ENCODE measurements at places on chromosomes 6 and 20.

- no peak for DNase-seq
Observed at GRCh38 chr6:143064951-143065683, 4.4 kb downstream of the AIG1 start.

DNA sequence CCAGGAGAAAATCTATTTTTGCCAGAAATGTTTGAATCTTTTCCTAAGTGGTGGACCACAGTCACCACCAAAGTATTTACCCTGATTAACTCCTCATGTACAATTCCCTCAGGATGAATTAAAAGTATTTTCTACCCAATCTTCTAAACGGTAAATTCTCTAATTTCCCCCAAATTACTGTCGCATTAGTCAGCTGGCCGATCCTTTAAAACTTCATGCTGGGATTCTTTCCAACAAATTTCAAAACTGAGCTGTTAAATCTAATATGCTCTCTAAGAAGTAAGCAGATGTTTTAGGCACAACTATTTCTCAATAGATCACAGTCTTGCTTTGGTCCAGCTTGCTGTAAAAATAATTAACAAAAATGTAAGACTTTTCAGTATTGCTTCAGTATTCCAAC is 447.2 kb downstream of the FRK start:
- DNase-seq = no peak

DNA sequence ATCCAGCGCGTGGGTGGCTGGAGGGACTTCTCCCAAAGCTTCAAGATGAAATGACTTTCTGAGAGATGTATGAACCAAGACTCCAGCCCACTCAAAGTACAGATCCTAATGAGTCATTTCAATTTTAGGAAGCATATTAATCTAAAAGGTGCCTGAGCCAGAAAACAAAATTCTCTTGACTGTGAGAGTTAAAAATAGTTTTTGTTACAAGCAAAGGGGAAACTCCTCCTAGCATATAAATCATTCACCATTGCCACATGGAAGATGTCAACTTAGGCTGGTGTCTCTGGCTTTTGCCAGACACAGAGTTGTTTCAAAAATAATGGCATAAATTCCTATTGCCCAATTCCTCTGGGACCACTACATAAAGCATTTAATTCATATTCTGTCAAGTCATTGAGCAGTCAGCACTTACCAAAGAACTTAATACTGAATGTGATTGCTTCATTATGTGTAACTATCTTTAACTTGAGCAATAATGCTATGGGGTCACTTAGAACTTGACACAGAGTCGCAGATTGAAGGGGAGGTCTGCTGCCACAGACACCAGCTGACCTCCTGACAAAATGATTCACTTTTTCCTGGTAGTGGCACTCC is 280.6 kb downstream of the SLC35F1 start:
- peak; percentile 93 for DNase-seq

- no peak for DNase-seq
Observed at GRCh38 chr6:18110162-18110561, 12.3 kb downstream of the NHLRC1 start.

DNA sequence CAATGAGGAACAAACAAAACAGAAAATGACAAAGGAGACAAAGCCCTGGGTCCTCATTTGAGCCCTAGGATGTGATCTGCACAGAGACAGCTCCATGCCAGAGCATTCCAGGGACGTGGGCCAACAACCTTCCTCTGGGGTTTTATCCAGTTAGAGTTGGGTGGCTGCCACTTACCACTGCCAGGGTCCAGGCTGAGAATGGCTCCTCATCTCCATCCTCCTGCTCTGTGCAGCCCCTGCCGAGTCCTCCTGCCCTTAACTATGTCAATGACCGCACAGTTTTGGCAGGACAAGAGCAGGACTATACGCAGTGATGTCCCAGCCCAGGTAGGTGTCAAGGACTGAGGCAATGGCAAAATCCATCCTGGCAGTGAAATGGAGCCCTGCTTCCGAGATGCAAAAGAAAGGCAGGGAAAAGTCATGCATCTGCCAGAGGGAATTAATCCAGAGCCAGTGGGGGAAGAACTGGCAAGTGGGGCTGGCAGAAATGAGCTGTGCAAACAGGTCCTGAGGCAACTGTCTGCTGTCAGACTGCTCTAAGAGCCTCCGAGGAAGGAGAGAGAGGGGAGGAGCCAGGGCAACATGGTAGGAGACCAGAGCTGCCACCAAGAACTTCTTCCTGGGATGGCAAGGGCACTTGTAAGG is 449.4 kb downstream of the PTPRT start:
- DNase-seq = no peak

- DNase-seq = no peak
Observed at GRCh38 chr6:13190376-13190775, 138.0 kb downstream of the TBC1D7 start.

GRCh38 chr6:158522616-158523015 is 37.3 kb upstream of the TMEM181 start:
- DNase-seq = no peak

GRCh38 chr20:37992802-37993409 is 40.4 kb downstream of the TTI1 start:
- peak; percentile 45 for DNase-seq

GRCh38 chr6:43742931-43743632 is 26.9 kb upstream of the VEGFA start:
- no peak for DNase-seq

- DNase-seq = no peak
Observed at GRCh38 chr6:128727500-128727899, 155.4 kb upstream of the LAMA2 start.

DNA sequence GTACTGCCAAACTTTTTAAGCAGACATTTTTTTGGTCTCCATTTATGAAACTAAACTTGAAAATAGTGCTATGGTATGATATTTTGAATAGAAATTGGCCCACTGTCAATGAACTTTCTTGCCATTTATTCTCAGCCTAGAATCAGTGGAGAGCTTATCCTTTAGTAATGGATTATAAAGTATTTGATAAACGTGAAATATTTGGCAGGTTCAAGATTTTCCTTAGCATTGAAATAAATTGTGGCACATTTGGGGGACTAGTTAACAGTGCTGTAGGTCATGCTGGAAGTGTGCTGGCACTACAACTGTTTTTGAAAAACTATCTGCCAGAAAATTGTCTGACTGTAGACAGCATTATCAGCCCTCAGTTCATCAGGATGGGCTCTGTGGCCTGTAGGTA is 2.1 kb downstream of the PRSS35 start:
- DNase-seq = no peak

- DNase-seq = peak; percentile 39
Observed at GRCh38 chr6:82525775-82526495, 162.3 kb downstream of the TPBG start.

- DNase-seq = no peak
Observed at GRCh38 chr20:19644085-19644484, 114.0 kb upstream of the RIN2 start.

- no peak for DNase-seq
Observed at GRCh38 chr6:4164456-4164855, 29.1 kb upstream of the ECI2 start.

GRCh38 chr6:113623129-113623528 is 234.0 kb upstream of the MARCKS start:
- DNase-seq = no peak

GRCh38 chr20:47843886-47844567 is 58.7 kb upstream of the SULF2 start:
- DNase-seq = no peak

DNA sequence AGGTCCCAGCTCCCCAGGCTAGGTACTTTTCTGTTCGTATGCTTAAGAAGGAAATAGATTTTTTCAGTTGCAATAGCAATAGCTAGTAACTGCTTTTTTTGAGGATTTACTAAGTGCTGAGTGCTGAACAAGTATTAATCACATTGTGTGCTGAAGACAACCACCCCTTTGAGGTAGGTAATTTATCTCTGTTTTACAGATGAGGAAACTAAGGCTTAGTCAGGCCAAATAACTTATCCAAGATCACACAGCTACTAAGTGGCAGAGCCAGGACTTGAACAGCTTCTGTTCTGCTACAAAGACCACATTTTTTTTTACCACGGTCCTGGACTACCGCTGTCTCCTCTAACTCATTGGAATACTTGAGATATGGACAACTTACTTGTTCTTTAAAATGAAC is 39.8 kb downstream of the LRRN4 start:
- DNase-seq = no peak

DNA sequence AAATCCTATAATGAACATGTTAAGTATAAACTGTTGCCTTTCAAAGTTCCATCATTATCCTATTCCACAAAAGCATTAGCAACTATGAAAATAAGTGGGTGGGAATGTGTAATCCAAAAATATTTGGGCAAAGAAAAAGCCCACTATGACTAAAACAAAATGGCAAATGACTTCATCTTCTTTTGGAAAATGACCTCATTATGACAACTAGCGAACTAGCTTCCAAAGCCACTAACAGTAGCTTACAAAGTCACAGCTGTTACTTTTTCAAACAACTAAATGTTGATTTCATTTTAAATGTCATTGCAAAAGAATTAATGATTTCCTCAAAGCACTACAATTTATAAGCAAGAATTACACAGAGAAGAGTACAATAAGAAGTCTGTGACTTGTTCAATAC is 49.8 kb upstream of the RUNX2 start:
- no peak for DNase-seq

- DNase-seq = no peak
Observed at GRCh38 chr20:54000914-54001313, 69.5 kb downstream of the BCAS1 start.

DNA sequence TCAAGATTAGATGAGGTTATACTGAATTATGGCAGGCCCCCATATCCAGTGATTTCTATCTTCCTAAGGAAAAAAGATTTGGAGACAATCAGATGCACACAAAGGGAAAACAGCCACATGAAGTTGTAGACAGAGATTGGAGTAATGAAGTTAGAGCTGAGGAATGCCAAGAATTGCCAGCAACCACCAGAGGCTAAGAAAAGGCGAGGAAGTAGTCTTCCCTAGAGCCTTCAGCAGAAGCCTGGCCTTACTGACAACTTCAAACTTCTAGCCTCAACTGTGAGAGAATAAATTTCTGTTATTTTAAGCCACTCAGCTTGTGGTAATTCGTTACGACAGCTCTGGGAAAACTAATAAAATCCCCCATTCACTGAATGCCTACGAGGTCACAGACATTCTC is 473.9 kb downstream of the COL12A1 start:
- no peak for DNase-seq

DNA sequence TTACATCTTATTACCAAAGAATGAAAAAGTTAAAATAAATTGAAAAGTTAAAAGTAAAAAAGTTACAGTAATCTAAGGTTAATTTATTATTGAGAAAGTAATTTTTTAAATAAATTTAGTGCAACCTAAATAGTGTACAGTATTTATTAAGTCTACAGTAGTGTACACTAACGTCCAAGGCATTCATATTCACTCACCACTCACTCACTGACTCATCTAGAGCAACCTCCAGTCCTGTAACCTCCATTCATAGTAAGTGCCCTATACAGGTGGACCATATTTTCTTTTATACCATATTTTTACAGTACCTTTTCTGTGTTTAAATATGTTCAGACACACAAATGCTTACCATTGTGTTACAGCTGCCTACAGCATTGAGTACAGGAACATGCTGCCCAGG is 624.7 kb upstream of the NOX3 start:
- no peak for DNase-seq

- DNase-seq = no peak
Observed at GRCh38 chr6:36824253-36824652, 15.0 kb downstream of the CPNE5 start.

DNA sequence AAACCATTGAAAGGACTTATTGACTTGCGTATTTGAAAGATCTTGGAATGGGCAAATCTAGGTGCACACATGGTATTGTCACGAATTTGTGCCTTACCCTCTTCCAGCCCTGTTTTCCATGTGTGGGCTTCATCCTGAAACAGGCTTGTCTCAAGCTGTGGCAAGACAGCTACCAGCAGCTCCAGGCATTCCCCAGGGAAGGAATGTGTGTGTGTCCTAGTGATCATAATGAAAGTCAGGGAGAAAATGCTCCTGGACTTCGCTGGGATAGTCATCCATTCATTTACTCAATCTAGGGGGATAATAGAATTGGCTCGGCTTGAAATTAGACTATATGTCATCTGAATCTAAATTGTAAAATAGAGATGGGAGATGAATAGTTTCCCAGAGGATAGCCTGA is 676.2 kb downstream of the CBLN4 start:
- no peak for DNase-seq

GRCh38 chr6:122214605-122215318 is 184.7 kb upstream of the HSF2 start:
- no peak for DNase-seq

DNA sequence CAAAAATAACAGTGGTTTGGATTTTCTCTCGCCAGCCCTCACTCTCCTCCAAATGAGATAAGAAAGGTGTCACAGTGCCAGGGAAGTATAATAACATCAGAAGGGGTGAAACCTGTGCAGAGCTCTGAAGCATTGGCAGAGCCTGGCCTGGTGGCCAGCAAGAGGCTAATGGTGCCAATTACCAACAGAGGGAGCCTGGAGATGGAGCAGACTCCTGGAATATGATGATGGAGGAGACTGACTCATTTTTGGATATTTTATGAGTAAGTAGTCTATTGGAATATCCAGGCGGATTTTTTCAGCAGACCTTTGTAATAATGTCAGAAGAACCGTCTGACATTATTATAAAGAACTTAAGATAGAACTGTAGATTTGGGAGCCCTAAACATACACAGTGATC is 442.6 kb upstream of the MARCKS start:
- DNase-seq = no peak

DNA sequence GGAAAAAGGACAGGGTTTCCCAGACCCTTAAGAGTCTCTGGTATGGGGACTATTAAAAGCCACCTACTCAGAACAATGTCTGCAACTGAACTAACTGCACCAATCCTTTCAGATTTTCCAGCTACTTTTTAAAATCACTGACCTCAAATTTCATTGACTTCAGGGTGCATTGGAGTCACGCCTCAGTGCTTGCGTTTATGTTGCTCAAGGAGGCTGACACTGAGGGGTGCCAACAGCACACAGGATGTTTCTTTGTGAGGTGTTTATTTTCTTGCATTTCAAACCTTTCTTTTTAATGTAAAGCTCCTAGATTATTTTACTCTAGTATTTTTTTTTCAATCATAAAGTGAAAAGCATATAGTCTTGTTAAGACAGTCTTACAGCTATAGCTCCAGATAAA is 402.0 kb upstream of the SLC35B3 start:
- DNase-seq = no peak

DNA sequence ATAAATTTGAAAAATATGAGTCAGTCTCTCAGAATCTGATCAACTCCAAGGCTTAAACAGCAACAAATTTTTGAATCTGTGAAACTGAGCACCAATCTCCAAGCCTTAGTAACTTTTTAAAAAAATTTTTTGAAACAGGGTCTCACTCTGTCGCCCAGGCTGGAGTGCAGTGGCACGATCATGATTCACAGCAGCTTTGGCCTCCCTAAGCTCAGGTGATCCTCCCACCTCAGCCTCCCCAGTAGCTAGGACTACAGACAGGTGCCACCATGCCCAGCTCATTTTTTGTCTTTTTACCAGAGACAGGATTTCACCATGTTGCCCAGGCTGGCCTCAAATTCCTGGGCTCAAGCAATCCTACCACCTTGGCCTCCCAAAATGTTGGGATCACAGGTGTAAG is 207.9 kb upstream of the TCF21 start:
- DNase-seq = no peak

GRCh38 chr6:166855416-166855815 is 100.9 kb downstream of the RNASET2 start:
- no peak for DNase-seq

- DNase-seq = no peak
Observed at GRCh38 chr20:25288291-25289181, 40.7 kb downstream of the PYGB start.

Data from SK-N-MC (cell line).